ENCODE measurements at places on chromosomes 5 and 9. TPM values are rescaled to one million over a fixed set of nuclear protein-coding genes. Genes with fewer than 3 reads are reported as not detected.

DNA sequence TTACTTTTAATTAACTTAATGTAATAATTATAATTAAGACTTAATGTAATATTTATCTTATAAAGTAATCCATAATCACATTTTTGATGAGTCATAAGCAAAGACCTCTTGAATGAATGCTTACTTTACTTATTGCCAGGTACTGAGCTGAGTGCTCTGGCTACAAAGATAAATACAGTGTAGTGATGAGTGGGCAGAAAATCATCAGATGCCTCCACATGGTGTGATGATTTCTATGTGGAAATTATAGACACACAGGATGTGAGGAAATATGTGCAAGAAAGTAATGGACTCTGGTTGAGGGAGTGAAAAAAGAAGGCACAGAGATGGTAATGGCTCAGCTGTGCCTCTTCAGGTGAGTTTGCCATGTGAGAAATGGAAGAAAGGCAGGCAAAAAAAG is 422.6 kb upstream of the CD180 start:
- DNase-seq: no peak

DNA sequence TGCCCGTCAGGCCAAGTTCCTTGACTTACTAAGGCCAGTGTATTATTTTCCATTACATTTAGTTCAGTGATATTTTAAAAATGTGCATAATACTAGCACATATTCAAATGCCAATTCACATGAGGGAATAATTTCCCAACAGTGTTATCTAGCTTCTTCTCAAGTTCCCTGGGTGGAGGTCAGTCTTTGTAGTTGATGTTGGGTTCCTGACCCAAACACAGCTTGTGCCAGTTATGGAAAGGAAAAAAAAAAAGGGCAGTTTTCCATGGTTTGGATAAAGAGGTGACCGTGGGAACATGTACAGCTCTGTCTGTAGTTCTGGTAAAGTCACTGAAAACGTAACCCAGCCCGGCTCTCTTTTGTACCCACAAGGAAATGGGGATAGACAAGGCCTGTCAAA is 11.5 kb upstream of the PTPN3 start:
- no peak for DNase-seq

- DNase-seq: no peak
Observed at GRCh38 chr5:61591859-61592258, 259.8 kb downstream of the ZSWIM6 start.

GRCh38 chr9:112097712-112098688 is 77.1 kb downstream of the SUSD1 start:
- DNase-seq: peak; percentile 81

DNA sequence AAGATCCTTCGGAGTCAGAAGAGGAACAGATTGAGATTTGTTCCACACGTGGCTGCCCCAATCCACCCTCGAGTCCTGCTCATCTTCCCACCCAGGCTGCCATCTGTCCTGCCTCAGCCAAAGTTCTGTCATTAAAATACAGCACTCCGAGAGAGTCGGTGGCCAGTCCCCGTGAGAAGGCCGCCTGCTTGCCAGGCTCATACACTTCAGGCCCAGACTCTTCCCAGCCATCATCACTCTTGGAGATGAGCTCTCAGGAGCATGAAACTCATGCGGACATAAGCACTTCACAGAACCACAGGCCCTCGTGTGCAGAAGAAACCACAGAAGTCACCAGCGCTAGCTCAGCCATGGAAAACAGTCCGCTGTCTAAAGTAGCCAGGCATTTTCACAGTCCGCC is 85.9 kb downstream of the GOLPH3 start:
- DNase-seq: no peak

DNA sequence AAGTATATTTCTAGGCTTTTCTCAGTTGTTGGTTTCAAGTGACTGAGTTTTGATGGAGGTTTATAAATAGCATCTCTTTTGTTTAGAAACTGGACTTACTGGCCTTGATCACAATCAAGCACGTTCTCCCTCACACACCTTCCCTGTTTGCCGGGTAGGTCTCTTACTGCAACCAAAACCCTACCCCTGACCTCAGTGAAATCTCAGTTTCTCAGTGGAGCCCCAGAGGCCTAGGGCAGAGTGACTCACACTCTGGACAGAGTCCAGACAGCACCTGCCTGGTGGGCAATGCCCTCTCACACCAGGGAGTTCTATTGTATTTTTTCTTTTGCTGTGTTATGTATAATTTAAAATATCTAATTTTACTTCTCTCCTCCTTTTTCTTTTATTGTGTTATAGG is 48.4 kb upstream of the EPB41L4B start:
- no peak for DNase-seq

- no peak for DNase-seq
Observed at GRCh38 chr9:91966503-91966902, 16.5 kb upstream of the ROR2 start.

DNA sequence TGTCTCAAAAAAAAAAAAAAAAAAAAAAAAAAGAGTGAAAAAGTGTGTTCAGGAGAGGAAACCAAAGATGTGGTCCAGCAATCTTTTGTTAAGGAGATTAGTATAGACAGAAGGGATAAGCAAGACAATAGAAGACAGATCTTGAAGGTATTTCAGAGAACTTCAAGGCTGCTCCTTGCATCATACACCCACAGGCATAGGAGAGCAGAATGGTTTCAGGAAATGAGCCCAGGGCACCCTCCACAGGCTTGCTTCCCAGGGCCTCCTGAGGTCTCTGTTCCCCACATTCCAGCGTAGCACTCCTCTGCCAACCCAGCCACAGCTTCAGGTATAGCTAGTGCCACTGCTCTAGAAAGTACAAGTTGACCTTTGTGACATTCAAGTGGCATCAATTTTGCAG is 65.8 kb downstream of the FSTL4 start:
- DNase-seq: no peak

DNA sequence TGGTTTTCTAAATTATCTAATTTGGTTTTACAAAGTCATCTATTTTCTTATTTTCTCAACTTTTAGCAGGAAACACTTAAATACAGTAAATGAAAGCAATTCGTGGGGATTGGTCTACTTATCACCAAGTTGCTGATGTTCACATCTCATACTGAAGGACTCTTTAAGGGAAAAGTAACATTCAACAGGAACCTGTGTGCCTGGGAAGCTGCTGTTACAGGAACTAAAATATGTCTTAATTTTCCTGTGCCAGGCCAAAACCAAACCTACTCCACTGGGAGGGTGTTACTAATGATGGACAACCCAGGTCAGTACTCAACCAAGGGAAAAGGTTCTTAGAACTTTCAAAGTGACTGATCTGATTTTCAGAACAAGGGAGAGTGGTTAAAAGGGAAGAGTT is 5.3 kb downstream of the ISCA1 start:
- DNase-seq: no peak

- no peak for DNase-seq
Observed at GRCh38 chr5:31884896-31885295, 246.0 kb downstream of the PDZD2 start.

DNA sequence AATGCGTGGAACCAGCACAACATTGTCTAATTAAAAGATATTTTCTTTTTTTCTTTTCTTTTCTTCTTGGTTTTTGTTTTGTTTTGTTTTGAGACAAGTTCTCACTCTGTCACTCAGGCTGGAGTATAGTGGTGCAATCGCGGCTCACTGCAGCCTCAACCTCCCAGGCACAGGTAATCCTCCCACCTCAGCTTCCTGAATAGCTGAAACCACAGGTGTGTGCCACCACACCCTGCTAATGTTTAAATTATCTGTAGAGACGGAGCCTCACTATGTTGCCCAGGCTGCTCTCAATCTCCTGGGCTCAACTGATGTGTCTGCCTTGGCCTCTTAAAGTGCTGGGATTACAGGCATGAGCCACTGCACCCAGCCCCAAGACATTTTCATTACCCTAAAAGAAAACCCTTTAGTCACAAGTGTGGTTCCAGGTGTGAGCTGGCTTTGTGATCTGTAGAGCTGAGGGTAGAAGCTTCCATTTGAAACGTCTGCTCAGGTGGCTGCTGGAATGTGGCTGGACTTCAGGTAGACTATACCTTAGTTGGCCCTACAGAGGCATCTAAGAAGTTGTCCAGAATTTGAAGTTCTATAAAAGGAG is 19.1 kb upstream of the NEK6 start:
- no peak for DNase-seq

- peak; percentile 44 for DNase-seq
Observed at GRCh38 chr5:171316258-171317121, 7.4 kb downstream of the TLX3 start.

Gene MRNIP
- total RNA-seq: 9.2 TPM

Gene CATSPER3
- total RNA-seq: 0.06 TPM

Gene SLC12A7
- 3.2 TPM for total RNA-seq

Gene CCDC152
- total RNA-seq: 7.2 TPM

Gene SPAG8
- total RNA-seq: 0.65 TPM

Gene TRIM36
- total RNA-seq: 13.3 TPM
